Esophagus squamous epithelium (tissue), 5 donors: ENCODE measurements at places on chromosomes 4 and X.

- DNase-seq = no peak
Measured at GRCh38 chr4:107392951-107393350, 327.1 kb downstream of the PAPSS1 start.

DNA sequence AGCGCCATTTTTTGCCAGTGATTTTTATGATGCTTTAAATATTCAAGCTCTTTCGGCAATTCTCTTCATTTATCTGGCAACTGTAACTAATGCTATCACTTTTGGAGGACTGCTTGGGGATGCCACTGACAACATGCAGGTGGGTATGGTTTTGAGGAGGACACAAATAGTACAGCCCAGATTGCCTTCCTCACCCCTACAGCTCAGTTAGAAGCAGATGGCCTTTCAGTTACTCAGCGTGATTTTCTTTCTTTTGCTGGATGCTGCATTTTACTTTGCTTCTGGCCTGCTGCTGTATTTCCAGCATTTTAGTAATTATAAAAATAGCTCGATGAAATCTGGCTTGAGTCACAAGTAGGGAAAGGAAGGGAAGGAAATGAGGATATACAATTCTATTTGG lies 114.7 kb downstream of the SLC4A4 start:
- no peak for DNase-seq

DNA sequence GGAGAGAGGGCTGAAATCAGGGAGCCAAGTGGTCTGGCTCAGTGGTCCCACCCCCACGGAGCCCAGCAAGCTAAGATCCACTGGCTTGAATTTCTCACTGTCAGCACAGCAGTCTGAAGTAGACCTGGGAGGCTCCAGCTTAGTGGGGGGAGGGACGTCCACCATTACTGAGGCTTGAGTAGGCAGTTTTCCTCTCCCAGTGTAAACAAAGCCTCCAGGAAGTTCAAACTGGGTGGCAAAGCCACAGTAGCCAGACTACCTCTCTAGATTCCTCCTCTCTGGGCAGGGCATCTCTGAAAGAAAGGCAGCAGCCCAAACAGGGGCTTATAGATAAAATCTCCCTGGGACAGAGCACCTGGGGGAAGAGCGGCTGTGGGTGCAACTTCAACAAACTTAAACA lies 88.1 kb downstream of the NPFFR2 start:
- no peak for DNase-seq

DNA sequence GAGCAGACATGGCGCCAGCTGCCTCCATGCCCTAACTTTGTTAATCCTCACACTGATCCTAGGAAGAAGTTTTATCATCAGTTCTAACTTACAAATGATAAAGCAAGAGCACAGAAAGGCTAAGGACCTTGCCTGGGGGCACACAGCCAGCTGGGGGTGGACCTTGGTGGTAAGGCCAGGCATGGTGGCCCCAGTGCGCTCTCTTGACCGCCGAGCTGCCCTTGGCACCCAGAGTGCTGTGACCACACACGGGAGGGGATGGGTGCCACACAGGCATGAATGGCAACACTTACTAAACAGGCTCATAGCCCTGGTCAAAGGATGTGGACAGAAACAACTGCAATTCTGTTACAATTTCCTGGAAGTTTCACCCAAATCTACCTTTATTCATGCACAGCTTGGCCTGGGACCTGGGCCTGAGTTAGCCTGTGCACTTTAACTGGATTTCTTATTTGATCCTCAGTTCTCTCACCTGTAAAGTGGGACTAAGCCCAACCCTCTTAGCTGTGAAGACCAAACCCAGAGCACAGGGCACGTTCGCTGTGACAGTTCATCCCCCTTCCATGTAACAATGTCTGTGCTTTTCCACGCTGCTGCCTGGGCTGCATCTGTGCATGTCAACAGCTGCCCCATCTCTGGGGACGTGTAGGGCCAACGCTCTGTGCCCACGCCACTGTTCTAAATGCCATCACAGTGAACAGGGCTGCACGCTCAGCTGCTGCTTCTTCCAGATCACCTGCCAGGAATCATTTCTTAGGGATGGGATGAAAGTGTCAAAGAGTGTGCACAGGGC lies 44.8 kb downstream of the ACOX3 start:
- DNase-seq = no peak

- no peak for DNase-seq
Measured at GRCh38 chr4:38210396-38211114, 250.4 kb downstream of the PTTG2 start.

DNA sequence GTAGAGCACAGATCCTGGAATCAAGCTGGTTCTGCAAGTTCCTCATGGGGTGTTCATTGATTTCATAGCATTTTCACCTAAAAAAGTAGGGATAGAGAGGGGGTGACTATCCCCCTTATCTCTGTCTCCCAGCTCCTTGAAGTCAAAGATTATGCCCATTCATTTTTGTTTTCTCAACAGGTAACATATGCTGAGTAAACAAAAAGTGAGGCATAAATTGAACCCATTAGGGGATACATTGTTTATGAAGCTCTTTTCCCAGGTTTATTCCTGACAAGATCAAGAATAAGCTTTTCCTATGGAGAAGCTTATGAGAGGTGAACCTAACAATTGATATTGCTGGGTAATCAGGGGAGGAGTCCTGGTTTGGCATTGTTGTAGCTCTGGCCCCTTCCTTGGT lies 9.2 kb upstream of the ANAPC4 start:
- DNase-seq = no peak

GRCh38 chr4:136881666-136882065 lies 650.6 kb downstream of the PCDH18 start:
- no peak for DNase-seq

DNA sequence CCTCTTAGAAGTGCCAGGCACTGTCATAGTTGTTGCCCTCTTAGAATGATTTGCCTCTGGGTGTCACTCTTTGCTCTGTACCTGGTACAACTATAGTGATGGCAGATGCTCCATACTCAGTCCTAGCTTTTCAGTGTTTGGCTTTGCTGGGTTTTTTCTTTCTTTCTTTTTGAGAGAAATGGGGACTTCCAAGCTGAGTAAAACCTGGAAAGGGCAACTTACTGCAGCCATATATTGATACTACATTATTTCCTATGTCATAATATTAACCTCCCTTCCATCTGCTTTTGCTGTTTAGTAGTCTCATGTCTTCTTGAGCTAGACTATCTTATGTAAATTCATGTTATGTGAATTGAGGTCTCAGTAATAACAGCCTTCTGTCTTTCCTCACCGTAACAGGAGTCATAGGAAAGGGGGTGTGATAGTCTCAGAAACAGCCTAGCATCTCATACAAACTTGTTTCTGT lies 49.0 kb downstream of the NIPAL1 start:
- DNase-seq = no peak

GRCh38 chrX:100994352-100995281 lies 25.1 kb downstream of the ARL13A start:
- no peak for DNase-seq
